ENCODE measurements at places on chromosomes 5 and 9.

DNA sequence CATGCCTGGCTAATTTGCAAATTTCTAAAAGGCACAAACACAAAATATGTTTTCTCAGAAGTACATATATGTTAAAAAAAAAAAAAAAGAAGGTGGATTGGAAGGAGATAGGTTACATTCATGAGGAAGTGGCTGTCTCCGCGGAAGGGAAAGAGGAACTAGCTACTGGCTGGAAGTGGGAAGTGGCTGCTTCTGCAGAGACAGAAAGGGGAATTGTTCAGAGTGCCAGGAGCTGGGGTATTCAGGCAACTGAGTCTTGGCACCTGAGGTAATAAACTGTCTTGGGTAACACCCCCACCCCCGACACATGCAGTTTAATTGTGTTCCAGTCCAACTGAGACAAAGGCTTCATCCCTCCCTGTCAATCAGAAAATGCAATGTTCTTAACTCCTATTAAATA lies 45.6 kb downstream of the S1PR3 start:
- ATAC-seq = no peak

GRCh38 chr5:169711551-169712225 lies 74.6 kb downstream of the DOCK2 start:
- no peak for ATAC-seq

DNA sequence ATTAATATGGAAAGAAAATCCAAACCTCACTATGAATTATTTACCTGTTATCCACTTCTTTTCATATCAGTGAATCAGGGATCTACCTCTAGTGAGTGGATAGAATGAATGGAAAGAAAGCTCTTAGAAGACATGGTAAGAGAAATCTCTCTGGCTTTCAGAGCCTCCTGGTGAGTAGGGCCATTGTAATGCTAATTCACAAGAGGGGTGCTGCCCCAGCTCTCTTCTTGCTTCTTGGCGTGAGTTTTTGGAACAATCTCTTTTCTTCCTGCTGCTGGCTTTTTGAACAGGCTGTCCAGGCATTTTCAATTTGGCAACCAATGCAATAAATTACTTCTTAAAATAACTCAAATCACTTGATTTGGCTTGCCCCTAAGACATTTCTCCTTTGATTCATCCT lies 49.9 kb upstream of the KCNN2 start:
- ATAC-seq = no peak

GRCh38 chr5:171573021-171573420 lies 153.6 kb downstream of the FGF18 start:
- ATAC-seq = no peak

DNA sequence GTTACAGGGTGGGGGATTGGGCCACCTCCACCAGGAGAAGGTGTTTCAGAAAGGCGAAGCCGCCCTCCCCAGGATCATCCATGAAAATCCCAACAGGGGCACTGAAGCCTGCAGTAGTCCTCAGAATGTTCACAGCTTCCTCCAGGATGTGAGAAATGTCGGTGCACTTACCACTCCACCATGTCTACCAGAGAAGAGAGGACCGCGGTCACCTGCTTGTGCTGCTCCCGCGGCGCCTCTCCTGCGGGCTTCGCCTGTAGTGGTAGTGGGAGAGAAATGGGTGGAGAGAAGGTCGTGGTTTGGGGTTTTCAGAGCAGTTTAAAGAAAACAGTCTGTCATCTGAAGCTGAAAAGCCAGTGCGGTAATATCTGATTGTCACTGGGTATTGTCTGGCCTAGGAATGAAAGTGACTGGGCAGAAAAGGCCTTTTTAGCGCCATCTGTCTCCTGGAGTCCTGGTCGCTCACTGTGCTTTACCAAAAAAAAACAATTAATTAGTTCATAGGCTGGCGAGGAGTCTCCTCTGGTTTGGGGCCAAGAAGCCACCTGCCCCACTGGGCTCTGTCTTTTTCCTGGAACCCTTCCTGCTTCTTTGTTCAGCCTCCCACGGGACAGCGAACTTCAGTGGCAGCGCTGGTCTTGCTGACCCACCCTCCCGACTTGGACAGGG lies 23.0 kb upstream of the PPP1R26 start:
- ATAC-seq = no peak

DNA sequence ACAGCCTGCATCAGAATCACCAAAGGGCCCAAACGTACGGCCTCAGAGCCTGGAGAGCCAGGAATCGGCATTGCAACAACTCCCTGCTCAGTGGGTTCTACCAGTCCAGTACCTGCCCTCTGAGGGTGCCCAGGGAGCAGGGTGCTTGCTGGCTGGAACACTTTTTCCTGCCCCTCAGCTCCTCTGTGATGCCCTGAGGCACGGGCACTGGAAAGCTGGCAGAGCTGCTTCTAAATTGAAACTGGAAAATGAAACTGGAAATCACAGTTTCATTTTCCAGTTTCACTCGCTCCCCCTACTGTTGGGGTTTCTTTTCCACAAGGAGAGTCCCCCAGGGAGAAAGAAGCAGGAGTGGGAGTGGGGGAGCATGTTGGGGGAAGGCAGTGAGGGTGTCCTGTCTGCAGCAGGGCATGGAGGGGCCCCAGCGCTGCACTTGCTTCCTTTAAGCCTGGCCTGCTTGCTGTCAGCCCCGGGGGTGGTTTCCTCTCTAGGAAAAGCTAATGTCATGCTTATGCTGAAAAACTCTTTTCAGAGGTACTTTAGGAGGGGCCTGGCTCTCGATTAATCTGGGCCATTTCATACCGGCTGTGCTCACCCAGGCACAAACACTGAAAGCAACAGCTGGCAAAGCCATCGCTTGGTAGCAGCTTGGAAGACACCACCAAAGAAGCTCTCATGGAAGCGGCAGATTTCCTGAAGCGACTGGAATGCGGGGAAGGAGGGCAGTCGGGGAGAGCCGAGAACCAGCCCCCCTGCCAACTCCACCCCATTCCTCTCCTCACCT lies 26.2 kb downstream of the IRF1 start:
- no peak for ATAC-seq

DNA sequence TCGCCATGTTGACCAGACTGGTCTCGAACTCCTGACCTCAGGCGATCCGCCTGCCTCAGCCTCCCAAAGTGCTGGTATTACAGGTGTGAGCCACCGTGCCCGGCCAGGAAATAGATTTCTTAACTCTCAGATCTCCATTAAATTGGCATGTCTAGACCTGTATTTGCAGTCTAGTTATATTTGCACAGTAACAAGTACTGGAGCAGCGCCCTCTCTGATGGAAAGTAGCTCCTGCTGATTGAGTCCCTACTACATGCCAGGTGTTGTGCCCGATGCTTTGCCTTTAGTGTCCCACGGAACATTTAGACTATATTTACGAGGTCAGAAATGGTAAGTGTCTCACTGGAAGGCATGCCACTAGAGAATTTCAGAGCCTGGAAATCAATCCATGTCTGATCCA lies 15.8 kb upstream of the TMED9 start:
- no peak for ATAC-seq

DNA sequence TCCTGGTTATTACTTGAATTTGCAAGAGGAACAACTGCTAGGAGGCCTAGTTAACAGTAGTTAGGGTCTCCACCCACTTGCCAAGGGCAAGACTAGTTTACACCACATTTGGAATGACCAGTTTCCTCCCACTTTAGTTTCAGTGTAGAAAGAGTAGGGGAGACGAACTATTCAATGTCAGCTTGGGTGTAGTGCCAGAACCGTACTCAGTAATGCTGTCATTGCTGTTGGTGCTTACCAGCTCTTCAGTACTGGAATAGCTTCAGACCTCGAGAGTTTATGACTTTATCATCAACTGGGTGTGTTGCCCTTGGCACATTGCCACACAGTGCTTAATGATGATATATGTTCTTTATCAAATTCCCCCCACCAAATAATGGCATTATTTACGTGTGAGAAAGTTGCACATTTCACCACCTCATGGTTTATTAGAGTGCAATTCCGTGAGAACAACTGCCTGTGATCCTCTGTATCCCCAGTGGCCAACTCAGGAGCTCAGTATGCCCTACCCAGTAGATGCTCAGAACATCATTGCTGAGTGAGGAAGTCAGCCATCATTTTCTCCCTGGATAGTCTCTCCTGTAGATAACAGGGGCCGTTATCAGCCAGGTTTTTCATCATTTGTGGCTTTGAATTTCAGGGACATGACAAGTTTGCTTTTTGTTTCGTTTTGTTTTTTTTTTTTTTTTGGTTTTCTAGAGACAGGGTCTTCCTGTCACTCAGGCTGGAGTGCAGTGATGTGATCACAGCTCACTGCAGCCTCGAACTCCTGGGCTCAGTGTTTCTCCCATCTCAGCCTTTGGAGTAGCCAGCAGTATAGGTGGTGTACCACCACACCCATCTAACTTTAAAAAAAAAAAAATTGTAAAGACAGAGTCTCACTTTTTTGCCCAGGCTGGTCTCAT lies 67.3 kb downstream of the DOCK8 start:
- no peak for ATAC-seq

DNA sequence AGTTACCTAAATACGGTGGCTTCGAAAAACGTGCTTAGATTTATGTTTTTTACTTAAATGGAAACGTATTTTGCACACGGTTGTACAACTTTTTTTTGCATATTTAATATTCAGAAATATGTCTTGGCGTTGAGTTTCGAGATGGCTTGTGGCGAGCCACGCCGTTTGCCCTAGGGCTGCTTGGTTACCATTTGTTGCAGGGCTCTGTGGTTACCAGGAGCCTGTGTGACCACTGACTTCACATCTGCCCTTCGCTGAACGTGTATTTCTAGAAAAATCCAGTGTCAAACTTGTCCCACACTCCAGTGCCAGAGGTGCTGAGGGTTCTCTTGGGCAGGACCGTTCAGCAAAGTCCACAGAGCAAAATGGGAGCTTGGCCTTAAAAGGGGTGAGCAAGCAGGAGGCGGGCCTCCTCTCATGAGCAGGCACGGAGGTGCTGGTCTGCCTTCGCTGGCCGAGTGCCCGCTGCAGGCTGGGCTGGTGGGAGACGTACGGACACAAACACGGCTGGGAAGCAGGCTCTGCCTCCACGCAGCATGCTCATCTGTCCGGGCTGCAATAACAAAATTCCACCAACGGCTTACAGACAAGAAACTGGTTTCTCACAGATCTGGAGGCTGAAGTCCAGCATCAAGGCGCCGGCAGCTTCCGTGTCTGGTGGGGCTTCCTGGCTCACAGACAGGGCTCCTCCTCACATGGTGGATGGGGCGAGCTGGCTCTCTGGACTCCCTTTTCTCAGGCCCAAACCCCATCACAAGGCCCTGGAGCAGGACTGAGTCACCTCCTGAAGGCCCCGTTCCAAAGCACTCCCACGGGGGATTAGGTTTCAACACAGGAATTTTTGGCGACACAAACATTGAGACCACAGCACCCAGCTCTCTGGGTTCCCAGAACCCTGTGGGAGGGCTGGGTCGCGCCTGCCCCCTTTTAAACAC lies 5.4 kb downstream of the MRPL36 start:
- peak; percentile 25 for ATAC-seq

DNA sequence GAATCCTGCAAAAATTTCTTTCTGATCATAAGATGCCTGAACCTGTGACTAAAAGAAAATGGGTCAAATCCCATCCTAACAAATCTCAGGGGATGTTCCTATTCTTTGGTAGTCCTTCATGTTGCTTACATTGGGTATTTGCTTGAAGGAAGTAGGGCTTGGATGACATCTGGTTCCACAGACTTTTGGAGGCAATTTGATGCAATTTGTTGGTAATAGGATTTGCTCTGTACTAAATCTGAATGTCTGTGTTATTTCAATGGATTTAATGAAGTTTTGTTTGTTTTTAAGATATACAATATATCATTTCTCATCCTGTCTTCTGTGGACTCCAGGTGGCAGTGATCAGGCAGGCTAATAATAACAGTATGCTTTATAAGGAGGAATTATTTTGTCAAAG lies 457.9 kb downstream of the ZSWIM6 start:
- ATAC-seq = no peak

GRCh38 chr9:37333288-37333687 lies 89.2 kb upstream of the GRHPR start:
- no peak for ATAC-seq

DNA sequence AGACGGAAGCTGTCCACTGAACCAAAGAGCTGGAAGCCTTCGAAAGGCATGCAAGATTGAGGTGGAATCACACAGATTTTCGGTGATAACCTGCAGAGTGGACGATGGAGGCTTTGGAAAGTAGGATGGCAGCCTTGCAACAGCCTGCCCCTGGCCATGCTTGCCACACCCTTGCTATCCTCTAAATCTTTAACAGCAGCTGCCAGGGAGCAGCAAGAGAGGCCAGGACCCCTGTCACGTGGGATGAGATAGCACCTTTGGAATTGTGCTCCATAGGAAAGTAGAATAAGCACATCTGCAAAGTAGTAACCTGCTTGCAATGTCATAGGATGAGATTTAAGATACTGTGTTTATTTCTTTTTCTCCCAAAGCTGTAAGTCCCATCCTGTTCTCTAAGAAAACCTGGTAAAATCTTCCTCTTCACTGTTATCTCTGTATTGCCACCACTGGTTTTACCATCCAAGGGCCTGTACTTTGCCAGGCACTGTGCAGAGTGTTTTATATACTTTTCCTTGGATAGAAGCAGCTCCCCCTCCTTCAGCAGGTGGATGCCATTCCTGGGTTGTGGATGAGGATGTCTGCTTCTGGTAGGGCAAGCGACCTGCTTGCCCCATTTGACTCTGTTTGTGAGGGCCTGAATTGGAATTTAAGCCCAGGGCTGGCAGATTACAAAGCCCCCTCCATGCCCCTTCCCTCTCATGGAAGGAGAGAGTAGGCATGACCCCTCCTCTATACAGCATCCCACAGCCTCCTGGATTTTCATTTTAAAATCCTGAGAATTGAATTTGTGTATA lies 10.1 kb downstream of the TRIO start:
- ATAC-seq = no peak

DNA sequence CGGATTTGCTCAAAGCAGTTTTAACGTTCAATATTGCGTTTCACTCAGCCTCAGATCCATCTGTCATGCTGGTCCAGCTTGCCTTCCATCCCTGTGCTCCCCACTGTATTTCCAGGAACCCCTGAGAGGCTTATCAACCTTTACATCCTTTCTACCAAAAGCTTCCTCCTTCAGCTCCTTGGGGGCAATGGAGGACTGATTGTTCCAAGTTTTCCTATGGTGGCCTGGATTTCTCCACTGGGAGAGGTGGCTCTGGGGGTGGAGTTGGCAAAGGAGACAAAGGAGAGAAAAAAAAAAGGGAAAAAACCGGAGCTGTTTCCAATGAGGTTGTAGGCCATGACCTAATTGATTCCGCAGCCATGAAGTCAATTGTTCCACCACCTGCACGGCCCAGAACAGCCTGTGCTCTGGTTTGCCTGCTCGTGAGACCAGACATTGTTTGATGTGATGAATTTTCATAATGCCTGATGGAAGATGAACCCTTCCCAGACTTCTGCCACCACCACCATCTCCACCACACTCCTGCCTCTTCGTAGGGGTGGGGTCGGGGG lies 54.1 kb downstream of the ABLIM3 start:
- ATAC-seq = no peak

DNA sequence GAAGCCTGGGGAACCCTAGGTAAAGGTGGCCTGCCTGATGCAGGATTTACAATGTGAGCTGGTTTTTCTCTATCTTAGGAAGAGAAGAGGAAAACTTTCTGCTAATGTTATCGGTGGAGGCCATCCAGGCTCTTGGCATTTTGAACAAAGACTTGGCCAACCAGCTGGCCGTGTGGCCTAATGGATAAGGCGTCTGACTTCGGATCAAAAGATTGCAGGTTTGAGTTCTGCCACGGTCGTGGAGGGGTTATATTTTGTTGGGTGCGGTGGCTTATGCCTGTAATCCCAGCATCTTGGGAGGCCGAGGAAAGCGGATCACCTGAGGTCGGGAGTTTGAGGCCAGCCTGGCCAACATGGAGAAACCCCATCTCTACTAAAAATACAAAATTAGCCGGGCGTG lies 9.6 kb downstream of the C9orf152 start:
- no peak for ATAC-seq

- no peak for ATAC-seq
These were observed 359.9 kb downstream of the CYLC2 start for GRCh38 chr9:103355000-103355399.

- ATAC-seq = no peak
These were observed 3.7 kb downstream of the CLTA start for GRCh38 chr9:36194326-36195000.
